Thoracic aorta endothelial cell (primary cell): ENCODE measurements at places on chromosomes 13 and 19. TPM values are rescaled to one million over a fixed set of nuclear protein-coding genes. Genes with fewer than 3 reads are reported as not detected.

The COQ8B gene
- 19.0 and 21.5 TPM in 2 replicates for total RNA-seq

The MIDN gene
- total RNA-seq, result 20.2 and 22.2 TPM in 2 replicates

The NDUFA13 gene
- 102 and 108 TPM in 2 replicates for total RNA-seq

The PGLYRP2 gene
- not detected in 2 replicates for total RNA-seq

The KLK15 gene
- 0.13 TPM in 1 of 2 replicates, not detected in the other for total RNA-seq

The ZNF525 gene
- 5.9 and 6.7 TPM in 2 replicates for total RNA-seq

The PDCD2L gene
- total RNA-seq, result 16.8 and 20.4 TPM in 2 replicates

The TEKTIP1 gene
- total RNA-seq, result not detected in 2 replicates

The FCER2 gene
- not detected in 2 replicates for total RNA-seq

The IRGC gene
- total RNA-seq, result not detected in 2 replicates

The IGSF23 gene
- total RNA-seq, result not detected in 2 replicates

The ERICH4 gene
- total RNA-seq, result not detected in 2 replicates

The KCNK6 gene
- total RNA-seq, result 3.9 and 8.2 TPM in 2 replicates

The ZNF571 gene
- total RNA-seq, result 1.2 and 2.4 TPM in 2 replicates

The PLIN5 gene
- total RNA-seq, result 0.14 and 0.53 TPM in 2 replicates

The HSD17B14 gene
- 2.7 and 6.2 TPM in 2 replicates for total RNA-seq

The KISS1R gene
- not detected in 2 replicates for total RNA-seq
